ENCODE measurements at places on chromosomes 5 and 9.

- DNase-seq = no peak
Observed at GRCh38 chr5:142303565-142303964, 21.3 kb downstream of the SPRY4 start.

DNA sequence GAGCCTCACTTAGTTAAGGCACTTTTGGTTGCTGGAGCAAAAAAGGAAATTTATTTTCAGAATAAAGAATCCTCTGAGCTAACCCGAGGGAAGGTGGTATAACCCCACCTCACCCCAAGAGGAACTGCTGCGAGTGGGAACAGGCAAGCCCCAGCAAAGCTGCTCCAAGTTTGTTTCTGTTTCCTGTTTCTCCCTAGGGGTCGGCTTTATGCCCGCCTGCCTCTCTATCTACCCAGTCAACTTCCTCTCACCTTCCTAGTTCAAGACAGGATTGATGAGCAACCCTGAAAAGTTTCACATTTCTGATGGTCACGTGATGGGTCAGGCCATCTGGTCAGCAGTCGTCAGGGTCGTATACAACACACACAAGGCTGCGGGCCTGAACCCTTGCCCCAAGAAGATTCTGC lies 31.1 kb downstream of the TRIO start:
- peak; percentile 73 for DNase-seq

- no peak for DNase-seq
Observed at GRCh38 chr5:10828241-10828640, 67.2 kb upstream of the DAP start.

- no peak for DNase-seq
Observed at GRCh38 chr5:1934801-1935429, 52.2 kb upstream of the IRX4 start.

DNA sequence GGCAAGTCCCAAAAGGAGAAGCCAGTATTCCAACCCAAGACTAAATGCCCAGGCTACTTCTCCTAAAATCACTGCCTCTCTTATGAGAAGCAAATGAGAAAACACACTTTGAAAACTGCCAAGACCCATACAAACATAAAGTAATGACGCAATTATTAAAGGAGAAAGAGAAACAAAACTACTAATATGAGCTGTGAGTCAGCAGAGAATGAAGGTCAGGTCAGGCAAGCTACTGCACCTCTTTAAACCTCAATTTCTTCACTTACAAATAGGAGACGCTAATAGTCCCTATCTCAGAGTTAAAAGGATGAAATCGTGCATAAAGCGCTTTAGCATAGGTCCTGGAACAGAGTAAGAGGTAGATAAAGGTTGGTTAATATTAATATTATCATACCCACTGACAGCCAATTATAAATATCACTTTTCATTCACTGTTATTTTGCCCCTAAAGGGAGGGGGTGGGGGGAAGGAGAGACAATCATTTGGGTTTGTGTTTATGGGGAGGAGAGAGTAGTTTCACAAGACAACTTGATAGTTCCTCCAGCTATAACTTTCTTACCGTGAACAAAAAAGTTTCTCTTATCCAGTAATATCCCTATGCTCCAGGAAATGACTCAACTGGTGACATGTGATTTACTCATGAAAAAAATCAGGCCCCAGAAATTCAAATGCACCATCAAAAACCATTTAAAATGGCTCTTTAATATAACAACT lies 3.6 kb downstream of the PSMB7 start:
- DNase-seq = peak; percentile 46

- DNase-seq = no peak
Observed at GRCh38 chr9:94672811-94673487, 33.6 kb upstream of the FBP1 start.

GRCh38 chr9:136656183-136656738 lies 6.5 kb upstream of the EGFL7 start:
- DNase-seq = no peak

DNA sequence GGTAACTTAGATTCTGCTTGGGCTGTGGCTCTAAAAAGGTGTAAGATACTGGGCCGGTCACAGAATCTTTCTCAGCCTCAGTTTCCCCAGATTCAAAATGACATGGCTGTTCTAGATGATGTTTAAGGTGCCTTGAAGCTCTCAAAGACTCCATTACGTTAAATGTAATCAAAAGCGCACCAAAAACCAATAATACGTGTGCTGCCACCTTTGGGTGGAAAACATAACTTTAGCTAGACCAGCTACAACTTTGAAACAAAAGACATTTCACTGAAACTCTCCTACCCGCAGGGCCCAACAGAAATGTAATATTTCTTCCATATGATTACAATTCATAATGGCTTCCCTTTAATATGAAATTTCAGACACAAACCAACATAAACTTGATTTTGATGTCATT lies 35.0 kb upstream of the PCSK5 start:
- peak; percentile 20 for DNase-seq

- DNase-seq = no peak
Observed at GRCh38 chr5:41410737-41411136, 99.7 kb downstream of the PLCXD3 start.
